CMK (cell line): ENCODE measurements at places on chromosomes 5 and 9.

DNA sequence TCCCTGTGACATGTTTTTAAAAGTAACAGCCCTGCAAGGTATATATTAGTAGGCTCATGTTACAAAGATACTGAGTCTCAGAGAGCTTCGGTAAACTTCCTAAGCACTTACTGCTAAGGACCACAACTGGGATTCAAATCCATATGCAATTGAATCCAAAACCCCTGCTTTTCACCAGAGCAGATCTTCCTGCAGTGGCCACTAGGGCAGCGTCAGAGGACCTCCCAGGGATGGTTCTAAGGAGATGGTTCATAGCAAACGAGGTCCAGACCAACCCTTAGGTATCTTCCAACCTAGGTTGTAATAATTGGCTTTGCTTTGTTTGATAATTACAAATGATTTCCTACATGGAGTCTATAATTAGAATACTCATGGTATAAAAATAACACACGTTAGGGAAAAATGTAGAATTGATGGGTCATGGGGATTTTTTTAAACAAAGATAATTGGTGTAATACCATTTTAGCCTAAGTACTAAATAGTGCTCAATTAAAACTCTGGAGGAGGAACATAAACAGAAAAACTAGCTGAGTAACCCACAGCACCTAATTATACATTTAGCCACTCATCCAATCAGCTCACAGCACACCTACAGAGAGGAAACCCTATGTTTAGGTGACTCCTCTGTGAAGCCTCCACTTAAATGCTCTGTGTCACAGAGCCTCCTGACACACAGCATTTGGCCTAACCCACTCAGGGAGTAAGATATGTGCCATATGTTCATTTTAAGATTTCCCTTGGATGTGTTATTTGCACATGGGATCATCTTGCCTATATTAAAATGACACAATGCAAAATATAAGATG lies 10.0 kb upstream of the CAST start:
- DNase-seq, result no peak

GRCh38 chr5:171342362-171343111 lies 33.5 kb downstream of the TLX3 start:
- DNase-seq, result peak; percentile 22

DNA sequence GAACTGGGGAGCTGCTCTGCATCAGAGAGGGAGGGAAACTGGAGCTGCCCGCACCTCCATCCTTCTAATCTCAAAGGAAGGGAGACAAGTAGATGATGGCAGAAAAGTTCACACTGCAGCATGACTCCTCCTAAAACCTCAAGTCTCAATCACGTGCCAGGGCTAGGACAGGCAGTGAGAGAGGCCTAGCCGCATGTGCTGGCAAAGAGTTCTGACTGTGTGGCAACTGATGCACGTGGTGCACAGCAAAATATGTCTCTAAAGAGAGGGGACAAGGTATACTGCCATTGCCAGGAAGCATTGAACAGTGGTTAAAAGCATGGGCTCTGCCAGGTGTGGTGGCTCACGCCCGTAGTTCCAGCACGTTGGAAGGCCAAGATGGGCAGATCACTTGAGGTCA lies 38.1 kb downstream of the FBXO10 start:
- no peak for DNase-seq

GRCh38 chr9:93218671-93219420 lies 34.9 kb downstream of the WNK2 start:
- DNase-seq, result no peak
